Fibroblast of skin of left quadriceps (primary cell): ENCODE measurements at places on chromosomes 4 and X.
A peak's percentile ranks its signal among the peaks of the same experiment; 100 is the strongest.

- DNase-seq = no peak
Observed at GRCh38 chrX:79719568-79720231, 294.9 kb upstream of the TBX22 start.

GRCh38 chrX:123088331-123088730 lies 95.7 kb upstream of the GRIA3 start:
- no peak for DNase-seq

- no peak for DNase-seq
Observed at GRCh38 chr4:102625232-102625930, 124.2 kb downstream of the NFKB1 start.

DNA sequence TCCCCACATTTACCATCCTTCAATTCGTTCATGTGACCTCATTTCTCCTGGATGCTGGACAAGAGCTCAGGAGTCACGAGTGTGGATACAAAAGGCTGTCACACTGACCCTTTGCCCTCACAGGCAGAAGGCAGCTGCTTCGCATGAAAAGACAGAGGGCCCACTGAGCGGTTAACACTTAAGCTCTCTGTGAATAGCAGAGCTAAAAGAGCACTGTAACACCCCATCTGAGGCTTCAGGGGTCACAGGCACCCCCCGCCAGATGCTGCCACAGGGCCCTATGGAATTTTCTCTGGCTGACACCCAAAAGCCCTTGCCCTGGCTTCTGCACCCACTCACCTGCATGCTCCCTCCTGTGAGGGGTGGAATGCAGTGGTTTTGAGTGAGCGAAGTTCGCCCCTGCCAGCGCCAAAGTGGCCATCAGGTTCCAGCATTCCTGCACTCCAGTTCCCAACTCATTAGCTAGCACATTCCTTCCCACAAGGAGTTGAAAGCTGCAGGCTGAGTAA lies 360.9 kb downstream of the PPP3CA start:
- DNase-seq = no peak

DNA sequence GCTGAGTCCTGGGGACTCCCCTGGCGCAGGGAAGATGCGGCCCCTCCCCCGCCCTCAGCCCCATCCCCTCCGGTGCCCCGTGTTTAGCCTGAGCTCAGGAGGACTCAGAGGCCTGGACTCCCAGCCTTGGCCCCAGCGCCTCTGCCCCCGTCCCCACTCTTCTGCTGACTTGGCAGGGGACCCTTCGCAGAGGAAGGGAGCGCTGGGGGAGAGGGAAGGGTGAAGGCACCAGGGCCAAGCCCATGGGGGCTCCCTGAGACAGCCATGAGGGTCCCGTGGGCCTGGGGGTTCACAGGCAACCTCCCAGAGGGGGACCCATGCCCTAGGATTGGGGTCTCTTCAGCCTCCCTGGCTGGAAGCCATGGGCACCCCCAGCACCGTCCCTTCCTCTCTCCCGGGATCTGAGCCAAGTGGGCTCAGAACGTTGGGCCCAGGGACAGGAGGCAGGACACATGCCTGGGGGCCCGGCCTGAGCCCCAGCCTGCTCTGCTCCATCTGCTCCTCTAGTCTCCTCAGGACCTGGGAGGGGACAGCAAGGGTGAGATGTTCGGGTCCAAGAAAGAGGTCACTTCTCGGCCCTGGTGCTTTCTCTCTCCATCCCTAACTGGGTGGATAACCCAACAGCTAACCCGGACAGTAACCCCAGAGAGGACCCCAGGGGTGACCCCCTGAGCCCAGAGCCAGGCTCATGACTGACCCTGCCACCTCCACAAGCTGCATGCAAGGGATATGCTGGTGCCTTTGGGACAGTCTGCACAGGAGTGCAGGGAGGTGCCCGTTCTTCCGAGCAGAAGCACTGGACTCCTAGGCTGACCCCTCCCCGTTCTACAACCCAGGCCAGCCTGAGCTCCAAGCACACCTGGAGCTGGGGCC lies 1.5 kb upstream of the CPLX1 start:
- DNase-seq = no peak

- DNase-seq = no peak
Observed at GRCh38 chrX:15059474-15059873, 186.3 kb downstream of the MOSPD2 start.

GRCh38 chrX:37846141-37846540 lies 1.2 kb downstream of the DYNLT3 start:
- no peak for DNase-seq

DNA sequence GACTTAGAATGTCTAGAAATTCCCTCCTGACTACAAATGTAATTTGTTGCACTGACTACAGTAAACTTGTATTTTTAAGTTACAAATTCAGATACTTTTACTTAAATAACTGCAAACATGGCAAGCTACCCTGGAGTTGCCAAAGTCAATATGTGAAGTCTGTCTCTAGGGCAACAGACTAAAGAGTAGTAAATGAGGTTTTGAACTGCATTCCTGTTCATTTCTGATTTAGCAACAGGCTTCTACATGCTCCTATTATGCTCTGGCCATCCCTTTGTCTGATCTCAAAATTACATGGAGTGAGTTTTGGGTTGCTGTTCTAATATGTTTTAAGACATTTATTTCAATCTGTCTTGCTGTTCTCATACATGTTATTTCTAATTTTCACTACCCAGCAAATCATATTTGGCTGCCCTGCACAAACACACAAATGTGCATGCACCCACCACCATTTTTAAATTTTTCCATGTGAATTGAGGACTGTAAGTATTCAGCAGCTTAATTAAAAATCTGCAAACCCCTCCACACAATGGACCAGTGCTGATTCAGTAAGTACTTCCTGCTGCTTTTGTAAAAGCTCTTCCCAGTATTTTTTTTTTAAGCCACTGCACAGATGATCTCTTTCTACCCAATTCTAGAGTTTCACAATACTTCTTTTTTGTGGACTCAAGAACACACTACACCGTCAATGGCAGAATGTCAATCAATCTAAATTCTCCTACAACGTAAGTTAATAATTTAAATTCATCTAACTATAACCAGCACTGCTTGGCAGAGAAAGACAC lies 26.7 kb downstream of the SH3RF1 start:
- DNase-seq = no peak

DNA sequence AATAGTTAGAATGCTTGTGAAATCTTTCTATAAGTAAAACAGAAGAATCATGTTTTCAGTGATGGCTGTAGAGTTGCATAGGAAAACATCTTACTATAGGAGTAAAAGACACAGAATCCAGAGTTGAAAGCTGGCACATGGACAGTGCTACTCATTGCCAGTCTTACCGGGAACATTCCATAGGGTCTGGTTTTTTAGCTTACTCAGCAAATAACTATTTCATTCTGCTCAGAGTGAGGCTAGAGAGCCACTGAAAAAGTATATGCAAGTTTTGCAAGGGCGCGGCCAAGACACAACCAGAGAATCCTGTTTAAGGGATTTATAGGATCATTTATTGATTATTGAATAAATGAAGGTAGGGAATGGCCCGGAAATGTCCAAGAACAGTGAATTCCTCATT lies 60.3 kb downstream of the MTHFD2L start:
- no peak for DNase-seq

GRCh38 chr4:148542922-148543623 lies 100.9 kb upstream of the NR3C2 start:
- no peak for DNase-seq

DNA sequence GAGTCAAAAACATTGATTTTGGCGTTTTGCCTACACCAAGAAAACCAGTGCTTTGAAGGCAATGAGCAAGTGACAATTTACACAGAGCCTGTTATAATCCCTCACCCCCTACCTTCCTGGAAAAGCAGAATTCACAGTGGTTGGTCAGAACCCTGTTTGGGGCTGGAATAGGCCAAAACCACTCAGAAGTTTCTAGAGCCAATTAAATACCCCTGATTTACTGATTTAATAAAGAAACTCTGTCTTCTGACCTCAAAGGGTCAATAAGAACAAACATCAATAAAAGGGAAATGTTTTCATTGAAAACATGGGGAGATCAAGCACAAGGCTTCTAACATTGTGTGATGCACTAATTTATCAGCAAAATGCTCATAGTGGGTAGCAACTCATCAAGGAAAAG lies 116.3 kb downstream of the UNC5C start:
- no peak for DNase-seq

- no peak for DNase-seq
Observed at GRCh38 chrX:46485897-46486296, 59.3 kb downstream of the ZNF674 start.

- DNase-seq = no peak
Observed at GRCh38 chr4:147138171-147138570, 192.5 kb upstream of the TTC29 start.

GRCh38 chr4:8201321-8201781 lies 2.3 kb downstream of the SH3TC1 start:
- no peak for DNase-seq

- no peak for DNase-seq
Observed at GRCh38 chr4:120902925-120903324, 19.6 kb downstream of the PRDM5 start.

DNA sequence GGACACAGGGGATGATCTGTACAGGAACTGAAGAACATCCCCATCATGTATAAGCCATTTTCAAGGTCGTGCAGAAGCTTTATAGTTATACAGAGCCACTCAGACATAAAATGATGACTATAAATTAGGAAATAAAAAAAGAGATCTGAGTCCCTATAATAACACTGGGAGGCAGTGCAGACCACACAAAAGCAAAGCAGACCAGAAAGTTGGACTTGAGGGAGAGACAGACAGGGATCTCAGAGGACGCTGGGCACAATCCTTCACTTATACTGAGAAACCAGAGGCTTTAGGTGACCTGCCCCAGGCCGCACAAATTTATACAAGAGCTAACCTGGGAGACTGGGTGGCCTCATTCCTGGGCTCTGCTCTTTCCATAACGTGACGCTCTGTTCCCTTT lies 70.5 kb downstream of the HADH start:
- DNase-seq = no peak

DNA sequence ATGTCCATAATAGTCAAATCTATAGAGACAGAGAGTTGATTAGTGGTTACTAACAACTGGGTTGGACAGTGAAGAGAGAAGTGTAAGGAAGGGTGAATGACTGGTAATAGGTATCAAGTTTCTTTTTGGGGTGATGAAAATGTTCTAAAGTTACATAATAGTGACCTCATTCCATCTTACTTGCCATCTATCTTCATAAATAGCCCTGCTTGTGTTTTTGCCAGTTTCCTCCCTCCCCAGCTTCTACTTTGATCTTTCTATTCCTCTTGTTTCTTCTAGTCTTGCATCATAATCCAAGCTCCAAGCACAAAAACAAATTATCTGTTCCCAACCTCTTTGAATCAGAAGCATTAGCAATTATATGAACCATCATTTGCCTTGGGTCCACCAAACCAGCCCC lies 40.2 kb upstream of the TET2 start:
- DNase-seq = no peak

DNA sequence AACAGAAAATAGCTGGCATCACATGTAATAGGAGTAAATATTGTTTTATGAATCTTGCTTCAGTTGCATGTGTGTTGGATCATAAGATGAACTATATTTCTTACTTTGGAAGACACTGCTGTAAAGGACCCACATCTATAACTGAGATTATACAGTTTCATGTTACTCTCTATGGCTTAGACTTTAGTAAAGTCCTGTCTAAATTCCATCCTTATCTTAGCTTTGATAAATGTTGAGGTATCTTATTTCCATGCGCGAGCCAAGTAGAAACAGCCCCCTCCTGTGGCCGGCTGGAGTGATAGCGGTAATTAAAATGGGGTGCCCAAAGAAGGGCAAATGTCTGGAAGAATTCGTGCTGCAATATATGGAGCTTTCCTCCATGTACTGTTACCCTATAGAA lies 43.0 kb downstream of the CCDC158 start:
- DNase-seq = peak; percentile 1

GRCh38 chr4:185911556-185912064 lies 99.6 kb upstream of the SORBS2 start:
- no peak for DNase-seq

DNA sequence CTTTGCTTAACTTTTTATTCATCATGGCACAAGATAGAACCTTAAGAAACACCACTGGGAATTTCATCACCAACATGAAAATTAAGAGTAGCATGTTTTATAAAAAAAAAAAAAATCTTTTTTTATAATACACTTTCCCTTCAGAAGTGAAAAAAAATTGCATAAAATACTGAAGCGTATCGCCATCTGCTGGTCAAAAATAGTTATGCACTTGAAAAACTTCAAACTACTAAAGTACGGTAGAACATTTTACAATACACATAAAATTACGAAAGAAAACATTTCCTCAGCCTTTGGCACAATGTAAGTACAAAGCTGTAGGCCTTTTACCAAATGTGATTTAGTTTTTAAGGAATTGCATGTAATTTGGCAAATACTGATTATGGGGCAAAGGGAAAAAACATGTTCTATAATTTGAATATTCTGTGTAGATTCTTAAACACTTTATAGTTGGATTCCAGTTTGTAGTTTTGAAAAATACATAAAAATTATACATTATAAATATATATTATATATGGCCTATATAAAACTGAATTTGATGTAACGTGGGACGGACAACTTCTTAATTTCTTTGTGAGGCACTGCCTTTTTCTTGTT lies 26.5 kb downstream of the HCCS start:
- peak; percentile 8 for DNase-seq

GRCh38 chr4:83125738-83126141 lies 11.2 kb upstream of the PLAC8 start:
- no peak for DNase-seq

GRCh38 chr4:94339779-94340178 lies 2.9 kb downstream of the HPGDS start:
- DNase-seq = no peak

DNA sequence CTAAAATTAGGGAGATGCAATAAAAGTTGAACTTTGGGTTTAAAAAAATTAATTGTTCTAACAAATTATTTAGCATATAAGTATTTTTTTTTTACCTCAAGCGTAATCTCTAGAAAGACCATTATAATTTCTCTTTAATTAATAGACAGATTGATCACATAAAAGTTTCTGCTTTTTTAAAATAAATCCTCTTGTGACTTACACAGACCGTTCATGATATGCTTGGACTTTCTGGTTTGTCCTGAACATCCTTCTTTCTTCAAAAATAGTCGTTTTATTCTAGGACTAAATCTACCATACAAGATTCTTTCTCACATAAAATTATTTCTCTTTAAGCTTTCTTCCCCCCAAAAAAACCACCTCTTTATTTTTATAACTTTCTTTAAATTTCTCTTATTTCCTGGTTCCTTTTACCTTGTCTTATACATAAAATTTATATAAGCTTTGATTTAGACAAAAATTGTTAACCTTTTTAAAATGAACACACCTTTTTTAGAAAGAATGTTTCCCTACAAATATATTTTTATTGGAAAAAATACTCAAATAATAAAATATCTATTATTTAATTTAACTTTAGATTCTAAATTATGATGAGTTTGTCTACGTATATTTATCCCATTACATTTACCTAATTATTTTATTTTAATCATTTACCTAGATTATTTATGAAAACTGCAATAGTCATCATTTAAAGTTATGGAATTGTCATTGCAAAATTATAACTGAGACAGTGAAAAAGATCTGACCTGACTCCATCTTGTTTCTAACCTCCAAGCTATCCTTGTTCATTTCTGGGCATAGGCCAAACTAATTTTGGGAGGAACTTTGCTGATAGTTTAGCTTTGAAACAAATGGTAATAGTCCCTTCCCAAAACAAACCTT lies 37.6 kb downstream of the PGRMC2 start:
- no peak for DNase-seq
